ENCODE measurements at places on chromosomes 4 and X.

DNA sequence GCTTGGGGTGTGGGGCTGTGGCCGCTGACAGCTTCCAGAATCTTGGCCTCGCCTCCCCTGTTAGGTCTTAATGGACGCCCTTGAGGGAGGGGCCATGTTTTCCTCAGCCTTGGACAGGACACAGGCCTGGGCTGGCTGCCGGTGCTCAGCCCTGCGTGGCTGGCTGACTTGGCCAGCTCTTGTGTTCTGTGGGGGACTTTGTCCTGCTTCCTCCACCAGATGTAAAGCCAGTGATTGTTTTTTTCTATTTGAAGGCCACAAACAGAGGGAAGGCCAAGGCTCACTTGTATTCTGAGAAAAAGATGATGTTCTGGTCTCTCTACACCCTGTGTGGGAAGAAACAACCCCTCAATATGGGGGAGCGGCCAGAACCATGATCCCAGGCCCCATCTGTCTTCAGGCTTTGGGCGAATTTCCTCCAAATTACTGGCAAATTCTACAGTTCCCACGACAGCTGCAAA is 71.3 kb downstream of the HTRA3 start:
- no peak for DNase-seq

- no peak for DNase-seq
Observed at GRCh38 chr4:97185233-97185632, 958.0 kb downstream of the STPG2 start.

DNA sequence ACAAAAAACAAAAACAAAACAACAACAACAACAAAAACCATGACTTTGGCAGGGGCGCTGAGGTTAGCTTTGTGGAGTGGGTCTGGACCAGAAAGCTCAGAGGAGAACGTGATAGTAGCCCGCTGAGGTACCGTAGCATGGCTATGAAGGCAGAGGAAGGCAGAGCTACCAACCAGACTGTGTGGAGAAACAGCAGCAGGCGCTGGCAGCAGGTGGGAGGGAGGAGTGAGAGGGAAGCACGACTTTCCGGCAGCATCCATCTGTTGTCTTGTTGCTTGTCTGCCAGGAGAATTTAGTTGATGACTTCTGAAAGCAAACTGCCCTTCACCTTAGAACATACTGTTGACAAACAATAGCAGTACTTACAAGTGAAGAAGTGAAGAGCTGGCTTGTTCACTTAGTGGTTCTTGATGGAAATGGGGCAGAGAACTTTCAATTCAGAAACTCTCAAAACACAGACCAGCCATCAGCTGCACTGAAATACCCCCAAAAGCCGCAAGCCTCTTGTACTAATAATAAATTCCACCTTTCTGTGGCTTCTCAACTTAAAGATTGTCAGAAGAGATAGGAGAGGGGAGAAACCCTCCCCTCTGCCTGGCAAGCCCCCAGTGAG is 447.2 kb downstream of the SLITRK2 start:
- DNase-seq = no peak

DNA sequence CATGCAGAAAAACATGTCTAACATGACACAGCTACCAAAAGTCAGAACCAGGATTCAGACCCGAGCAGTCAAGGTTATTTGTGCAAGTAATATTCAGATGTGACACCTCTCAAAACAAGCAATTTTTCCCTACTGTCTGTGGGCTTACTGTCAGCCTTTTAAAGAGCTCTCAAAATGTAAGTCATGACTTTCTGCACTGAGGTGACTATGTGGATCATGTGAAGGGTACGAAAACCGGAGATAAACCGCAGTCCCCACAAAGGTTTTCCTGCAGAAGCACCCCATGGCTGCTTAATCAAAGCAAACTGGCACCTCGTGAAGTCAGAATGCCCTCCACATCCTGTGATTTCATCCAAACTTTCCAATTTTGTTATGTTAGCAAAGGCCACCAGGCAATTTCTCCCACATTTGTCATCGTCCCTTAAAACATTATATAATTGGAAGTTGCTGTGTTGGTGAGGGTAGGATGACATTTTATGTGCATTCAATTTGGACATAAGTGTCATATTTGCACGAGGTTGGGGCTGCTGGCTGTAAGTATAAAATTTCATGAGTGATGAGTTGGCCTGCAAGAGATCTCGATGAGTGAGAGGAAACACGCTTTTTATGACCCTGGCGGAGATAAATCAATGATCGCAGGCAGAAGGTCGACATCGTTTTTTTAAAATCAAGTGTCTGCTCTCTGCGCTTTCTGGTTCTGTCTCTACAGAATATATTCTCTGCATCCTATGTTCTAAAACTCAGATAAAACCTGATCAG is 161.2 kb downstream of the STK32B start:
- DNase-seq = no peak

- no peak for DNase-seq
Observed at GRCh38 chr4:7651461-7651921, 216.8 kb upstream of the PSAPL1 start.

GRCh38 chr4:59689149-59689548 is 1511.0 kb upstream of the ADGRL3 start:
- DNase-seq = no peak

DNA sequence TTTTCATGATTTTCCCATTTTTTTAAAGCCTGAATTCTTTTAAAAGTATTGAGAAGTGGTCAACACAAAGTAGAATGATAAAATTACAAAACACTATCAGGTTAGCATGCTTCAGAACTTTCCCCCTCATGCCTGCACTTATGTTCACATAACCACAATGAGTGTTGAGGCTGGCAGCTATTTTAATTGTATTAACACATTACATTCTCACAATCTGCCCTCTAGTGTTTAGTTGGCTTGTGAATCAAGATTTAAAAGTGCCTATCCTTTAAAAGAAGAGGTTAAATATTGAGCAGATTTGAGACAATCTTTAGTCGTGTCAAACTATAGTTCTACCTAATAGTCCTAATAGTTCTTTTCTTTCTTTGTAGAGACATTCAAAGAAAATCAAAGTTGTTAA is 93.6 kb upstream of the NAP1L5 start:
- peak; percentile 58 for DNase-seq

DNA sequence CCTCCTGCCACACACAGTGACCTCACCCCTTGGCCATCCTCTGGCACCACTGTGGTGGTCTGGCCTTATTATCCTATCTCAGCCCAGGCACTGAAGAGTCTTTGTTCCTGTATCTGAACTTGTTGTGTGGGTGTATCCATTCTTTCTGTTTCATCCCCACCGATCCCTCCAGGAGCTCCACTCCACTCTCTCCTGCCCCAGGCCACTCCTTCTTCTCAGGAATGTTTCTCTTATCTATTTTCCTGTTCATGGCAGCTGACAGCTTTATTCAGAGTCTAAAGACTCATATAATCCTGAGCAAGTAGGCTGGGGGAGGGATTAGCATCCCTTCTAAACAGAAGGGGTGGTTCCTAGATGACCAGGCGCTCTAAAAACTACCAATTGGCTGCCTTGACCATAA is 150.0 kb downstream of the ANAPC10 start:
- no peak for DNase-seq

GRCh38 chrX:9871701-9872268 is 85.6 kb downstream of the SHROOM2 start:
- no peak for DNase-seq

GRCh38 chr4:77082886-77083608 is 7.3 kb upstream of the CCNI start:
- no peak for DNase-seq

DNA sequence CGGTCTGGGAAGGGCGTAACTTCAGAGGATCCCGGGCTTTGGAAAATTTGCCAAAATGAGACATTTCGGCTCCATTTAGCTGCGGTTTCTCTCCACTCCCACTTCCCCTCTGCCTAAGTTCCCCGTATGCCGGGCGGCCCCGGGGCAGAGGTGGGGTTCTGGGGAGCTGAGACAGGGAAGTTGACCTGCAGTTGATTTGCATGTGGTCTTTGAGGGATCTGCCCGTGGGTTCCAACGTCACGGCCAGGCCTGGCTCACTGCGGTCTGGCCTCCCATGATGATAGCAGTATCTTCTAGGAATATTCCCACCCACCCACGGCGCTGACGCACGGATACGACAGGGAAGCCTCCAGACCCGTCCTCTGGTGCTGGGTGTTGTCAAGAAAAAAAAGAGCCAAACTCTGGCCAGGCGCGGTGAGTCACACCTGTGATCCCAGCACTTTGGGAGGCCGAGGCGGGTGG is 27.3 kb upstream of the CRLF2 start:
- no peak for DNase-seq

DNA sequence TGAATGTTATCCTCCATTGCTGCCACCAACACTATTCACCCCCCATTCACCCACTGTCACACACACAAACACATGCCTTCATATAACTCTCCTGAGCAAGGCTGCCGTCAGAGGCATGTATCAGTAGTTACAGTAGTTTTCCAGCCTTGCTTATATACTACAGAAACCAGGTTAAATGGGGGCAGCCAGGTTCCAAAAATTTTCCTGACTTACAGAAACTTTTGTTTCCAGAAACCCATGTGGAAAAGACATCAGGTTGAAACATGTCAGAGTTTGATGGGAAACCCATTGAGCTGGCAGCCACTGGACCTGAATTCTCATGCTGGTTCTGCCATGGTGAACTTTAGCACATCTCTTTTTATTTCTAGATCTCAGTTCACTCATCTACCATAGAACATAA is 64.0 kb downstream of the COX18 start:
- DNase-seq = no peak

GRCh38 chr4:23993373-23993772 is 103.5 kb upstream of the PPARGC1A start:
- DNase-seq = no peak

GRCh38 chrX:111779582-111779981 is 96.4 kb upstream of the TRPC5OS start:
- DNase-seq = no peak

Measured in ACHN (cell line).